ENCODE measurements at places on chromosomes 13 and 19.
A peak's percentile ranks its signal among the peaks of the same experiment; 100 is the strongest.

DNA sequence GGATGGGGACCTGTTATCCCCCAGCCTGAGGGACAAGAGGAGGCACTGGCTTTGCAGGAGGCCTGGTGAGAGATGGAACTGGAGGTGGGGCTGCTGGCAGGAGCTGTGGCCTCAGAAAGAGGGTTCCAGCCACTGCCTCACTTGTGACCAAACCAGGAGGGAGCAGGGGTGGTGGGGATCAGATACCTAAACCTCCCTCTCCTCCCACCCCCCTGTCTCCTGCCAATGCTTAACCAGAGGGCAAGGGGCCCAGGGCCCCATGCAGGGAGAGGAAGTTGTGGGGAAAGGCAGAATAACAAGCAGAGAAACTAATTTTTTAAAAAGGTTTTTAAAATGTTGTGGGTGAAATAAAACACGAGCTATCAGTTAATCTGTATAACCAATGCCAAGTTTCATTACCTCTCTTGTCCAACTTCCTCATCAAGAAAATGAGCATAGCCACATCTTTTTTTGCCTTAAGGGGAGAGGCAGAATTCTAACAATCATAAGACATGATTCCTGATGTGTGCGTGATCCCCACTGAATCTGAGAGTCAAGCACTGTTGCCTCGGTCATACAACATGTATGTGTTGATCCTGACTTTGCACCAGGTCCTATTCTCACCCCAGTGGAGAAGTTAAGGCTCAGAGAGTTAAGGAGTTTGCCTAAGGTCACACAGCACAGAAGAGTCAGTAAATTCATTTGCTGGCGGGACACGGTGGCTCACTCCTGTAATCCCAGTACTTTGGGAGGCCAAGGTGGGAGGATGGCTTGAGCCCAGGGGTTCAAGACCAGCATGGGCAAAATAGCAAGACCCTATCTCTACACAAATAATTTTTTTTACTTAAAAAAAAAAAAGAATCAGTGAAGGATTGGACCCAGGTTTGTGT is 12.9 kb downstream of the FXYD5 start:
- no peak for DNase-seq

DNA sequence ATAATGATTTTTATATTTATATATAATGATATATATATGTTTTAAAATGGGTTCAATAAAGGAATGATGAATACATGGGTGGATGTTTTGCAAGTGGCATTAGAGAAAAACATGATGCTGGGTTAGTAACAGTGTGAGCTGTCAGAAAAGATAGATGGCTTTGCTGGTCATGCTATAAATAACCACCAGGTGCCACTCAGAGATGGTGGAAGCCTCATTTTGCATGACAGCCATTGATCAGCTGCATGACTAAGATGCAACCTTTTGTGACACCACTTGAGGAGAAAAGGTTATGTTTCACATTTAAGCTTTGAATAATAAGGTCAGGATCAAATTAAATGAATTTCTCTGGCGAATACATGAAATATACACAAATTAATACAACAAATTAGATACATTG is 737.7 kb downstream of the PCDH9 start:
- DNase-seq = no peak

DNA sequence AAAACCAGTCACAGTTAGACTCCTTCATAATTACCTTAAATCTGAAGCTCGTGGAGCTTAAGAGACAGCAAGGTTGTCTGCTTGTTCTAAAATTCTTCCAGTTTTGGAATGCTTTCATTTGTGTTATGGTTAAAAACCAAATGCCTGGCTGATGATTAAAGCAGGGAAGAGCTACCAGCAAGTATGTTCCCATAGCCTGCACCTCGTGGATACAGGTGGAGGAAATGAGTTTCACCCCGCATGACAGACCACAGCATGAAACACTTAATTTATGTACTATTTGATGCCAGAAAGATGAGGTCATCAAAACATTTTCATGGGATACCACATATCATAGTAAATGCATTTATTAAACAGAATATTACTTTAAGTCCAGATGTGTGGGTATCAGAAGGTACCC is 416 bp upstream of the DOCK9 start:
- DNase-seq = no peak

GRCh38 chr13:90526711-90527110 is 820.8 kb upstream of the MIR17HG start:
- no peak for DNase-seq

DNA sequence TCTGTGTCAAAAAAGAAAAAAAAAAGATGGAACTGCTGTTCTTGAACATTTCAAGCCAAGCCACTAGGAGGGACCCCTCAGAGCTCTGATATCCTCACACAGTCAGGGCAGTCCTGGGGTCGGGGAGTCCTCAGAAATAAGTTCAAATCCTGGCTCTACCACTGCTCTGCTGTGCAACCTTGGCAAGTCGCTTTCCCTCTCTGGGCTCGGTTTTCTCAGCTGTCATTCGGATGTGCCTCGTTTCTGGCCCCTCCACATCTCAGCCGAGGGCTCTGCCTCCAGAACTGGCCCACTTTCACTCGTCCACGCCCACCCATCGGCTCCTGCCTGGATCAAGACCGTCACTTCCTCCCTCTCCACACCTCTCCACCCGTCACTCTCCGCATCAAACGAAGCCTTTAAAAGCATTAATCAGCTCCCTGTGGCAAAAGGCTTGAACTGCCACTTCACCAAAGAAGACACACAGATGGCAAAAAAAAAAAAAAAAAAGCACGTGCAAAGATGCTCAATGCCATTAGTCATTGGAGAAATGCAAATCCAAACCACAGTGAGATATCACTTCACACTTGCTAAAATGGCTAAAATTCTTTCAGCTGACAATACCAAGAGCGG is 7.4 kb upstream of the ZNRF4 start:
- DNase-seq = no peak

DNA sequence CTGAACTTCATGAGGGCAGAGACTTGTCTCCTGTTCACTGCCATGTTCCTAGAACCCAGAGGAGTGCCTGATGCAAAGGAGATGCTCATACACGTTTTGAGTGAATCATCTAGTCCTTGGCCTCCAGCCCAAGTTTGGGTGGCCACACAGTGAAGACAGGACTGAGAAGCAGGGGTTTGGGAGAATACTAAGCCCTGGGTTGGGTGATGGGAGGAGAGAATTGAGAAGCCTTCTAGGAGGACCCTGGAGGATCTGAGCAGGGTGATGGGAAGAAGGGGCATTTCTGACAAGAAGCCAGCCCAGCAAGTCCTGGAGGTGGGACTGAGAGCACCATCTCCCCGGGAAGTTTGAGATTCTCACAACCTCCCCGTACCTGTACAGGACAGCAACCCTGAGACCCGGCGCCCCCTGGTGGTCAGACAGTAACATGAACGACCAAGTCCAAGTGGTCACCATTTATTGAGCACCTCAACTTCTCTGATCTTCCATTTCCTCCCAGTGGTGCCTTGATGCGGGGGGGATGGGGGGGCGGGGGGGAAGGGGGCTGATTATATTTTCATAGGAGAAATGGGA is 11.0 kb downstream of the CTU1 start:
- DNase-seq = peak; percentile 18

GRCh38 chr13:46609052-46609451 is 56.1 kb downstream of the LRCH1 start:
- no peak for DNase-seq

GRCh38 chr13:104740641-104741222 is 1674.5 kb upstream of the SLC10A2 start:
- DNase-seq = no peak

- DNase-seq = no peak
These were observed 1546.2 kb downstream of the OLFM4 start for GRCh38 chr13:54574791-54575190.

DNA sequence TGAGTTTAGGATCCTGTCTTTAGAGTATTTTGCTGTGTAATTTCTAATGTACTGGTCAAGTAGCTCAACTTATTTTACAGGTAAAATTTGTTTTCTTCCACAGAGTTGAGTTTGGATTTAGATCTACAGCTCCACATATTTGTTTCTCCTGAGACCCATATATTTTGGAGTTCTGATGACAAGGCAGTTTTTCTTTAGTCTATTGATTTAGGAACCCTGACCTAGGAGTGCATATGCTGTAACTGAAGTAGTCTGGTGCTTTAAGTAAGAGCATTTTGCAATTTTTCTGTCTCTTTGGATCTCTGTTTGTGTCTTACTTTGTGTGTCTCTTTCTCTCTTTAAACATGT is 19.5 kb upstream of the SPRY2 start:
- no peak for DNase-seq

DNA sequence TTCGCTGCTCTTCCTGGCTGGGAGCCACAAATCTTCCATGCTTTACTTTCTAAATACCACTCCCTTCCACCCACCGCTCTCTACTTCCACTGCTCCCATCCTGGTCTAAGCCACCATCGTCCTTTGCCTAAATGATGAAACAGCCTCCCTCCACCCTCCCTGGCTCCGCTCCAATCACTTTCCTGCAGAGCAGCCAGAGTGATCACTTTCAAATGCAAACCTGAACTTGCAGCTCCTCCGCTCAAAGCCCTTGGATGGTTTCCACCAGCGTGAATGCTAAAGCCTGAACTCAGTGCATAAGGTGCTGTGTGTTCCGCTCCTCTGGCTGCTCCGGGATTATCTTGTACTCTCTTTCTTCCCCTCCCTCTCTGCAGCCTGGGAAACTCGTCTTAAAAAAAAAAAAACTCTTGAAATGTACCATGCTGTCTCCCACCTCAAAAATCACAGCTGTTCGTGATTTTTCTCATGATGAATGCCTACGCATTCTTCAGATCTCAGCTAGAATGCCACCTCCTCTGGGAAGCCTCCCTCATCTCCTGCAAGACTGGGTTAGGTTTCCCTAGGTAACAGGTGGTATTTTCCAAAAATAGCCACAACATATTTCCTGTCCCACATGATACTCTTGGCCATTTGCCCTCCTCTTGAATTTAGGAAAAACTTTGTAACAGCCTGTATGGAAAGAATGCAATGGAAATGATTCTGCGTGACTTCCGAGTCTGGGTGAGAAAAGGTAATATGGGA is 3.7 kb upstream of the SIN3B start:
- no peak for DNase-seq

GRCh38 chr13:100480676-100481075 is 107.9 kb downstream of the GGACT start:
- no peak for DNase-seq

DNA sequence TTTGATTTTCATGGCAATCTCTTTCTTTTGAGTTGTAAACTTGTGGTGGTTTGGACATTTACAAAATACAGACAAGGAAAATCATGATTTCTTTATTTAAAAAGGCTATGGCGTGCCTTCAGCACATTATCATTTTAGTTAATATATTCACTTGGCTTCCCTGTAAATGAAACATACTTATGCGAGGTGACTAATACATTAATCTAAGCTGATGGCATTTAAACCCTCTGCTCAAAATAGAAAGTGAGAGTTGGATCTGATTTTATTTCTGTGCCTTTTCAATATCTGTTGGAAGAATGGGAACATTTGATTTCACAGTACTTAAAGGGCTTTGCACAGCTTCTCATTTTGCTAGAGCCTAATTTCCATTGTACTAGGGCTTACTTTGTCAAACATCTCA is 289.8 kb downstream of the MTUS2 start:
- DNase-seq = no peak

- no peak for DNase-seq
These were observed at the start of gene SYNE4 for GRCh38 chr19:36008336-36008978. Gene SYNE4 (minus strand): TSS chr19:36008813. CDS start chr19:36008681, 132 bp downstream.

DNA sequence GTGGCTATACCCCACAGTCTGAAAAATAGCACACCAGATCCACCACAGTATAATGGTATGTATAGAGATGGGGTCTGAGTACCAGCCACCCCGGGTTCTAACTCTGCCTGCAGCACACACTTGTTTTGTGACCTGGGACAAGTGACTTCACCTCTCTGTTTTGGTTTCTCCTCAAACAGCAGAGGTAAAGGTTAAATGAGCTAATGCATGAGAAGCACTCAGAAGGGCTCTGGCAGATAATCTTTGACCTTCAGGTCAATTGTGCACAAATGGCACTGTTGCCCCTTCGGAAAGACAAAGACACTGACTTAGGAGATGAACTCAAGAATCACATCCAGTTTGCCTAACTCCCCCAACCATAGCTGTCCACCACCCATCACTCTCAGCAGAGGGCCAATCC is 7.7 kb downstream of the ZC3H4 start:
- DNase-seq = no peak

DNA sequence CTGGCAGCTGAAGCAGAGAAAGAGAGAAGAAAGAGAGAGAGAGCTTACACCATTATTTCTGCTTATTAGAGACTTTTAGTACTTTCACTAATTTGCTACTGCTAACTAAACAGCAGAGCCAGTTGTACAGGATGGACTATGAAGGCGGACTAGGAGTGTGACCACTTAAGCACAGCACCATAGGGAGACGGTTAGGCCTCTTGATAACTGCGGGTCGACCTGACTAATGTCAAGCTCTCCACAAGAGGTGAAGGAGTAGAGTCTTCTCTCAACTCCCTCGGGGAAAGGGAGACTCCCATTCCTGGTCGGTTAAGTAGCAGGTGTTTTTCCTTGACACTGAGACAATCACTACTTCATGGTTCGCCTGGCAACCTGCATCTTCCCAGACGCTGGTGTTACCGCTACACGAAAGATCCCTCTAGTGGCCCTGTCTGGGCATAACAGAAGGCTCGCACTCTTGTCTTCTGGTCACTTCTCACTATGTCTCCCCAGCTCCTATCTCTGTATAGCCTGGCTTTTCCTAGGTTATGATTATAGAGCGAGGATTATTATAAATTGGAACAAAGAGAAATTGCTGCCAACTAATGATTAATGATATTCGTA is 5.3 kb upstream of the PSG7 start:
- DNase-seq = no peak

- DNase-seq = no peak
These were observed 2.5 kb upstream of the LHB start for GRCh38 chr19:49019242-49019932.

GRCh38 chr19:45322311-45322710 is 364 bp downstream of the CKM start:
- no peak for DNase-seq

DNA sequence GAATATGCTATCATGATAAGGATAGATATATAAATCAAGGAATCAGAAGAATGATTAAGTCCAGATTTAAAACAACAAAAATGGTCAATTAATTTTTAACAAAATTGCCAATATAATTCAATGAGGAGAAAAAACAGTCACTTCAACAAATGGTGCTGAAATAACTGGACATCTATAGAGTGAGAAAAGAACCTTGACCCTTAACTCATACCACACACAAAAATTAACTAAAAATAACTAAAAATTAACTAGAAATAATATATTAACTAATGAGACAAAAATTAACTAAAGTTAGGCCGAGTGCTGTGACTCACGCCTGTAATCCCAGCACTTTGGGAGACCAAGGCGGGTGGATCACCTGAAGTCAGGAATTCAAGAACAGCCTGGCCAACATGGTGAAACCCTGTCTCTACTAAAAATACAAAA is 9.5 kb downstream of the LGALS7 start:
- DNase-seq = no peak

Measured in activated CD8-positive, alpha-beta memory T cell treated with anti-CD3 and anti-CD28 coated beads for 48 hours (primary cell).